ENCODE measurements at places on chromosomes 7 and 10.

GRCh38 chr10:110349386-110349785 is 44.7 kb upstream of the SMNDC1 start:
- DNase-seq, result no peak

- DNase-seq, result no peak
Observed at GRCh38 chr10:62687230-62687748, 117.2 kb upstream of the ADO start.

DNA sequence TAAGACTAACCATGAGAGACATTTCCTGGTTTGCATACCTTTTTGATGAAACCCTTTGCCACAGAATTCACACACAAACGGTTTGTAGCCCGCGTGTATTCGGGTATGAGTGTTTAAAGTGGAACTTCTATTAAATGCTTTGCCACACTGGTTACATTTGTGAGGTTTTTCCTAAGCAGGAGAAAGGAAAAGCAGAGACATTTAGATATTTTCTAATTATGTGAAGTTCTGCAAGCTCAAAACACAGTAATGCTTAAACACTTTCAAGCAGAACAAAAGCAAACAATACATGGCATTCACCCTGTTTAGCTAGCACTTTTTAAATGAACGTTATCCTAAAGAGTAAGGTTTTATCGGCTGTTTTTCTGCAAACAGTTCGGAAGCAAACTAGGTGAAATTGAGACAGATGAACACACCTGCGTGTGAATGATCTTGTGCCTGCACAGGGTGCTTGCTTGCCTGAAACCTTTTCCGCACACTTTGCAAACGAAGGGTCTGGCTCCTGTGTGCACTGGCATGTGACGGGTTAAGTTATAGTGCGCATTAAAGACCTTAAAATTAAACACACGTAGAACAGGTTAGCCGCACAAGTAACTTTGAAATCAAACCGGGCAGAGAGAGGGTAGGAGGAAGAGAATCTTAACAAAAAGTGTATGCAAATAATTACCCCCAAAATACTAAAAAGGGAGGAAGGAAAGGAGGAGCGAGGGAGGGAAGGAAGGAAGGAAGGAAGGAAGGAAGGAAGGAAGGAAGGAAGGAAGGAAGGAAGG is 1.6 kb downstream of the FEZF1 start:
- DNase-seq, result no peak

DNA sequence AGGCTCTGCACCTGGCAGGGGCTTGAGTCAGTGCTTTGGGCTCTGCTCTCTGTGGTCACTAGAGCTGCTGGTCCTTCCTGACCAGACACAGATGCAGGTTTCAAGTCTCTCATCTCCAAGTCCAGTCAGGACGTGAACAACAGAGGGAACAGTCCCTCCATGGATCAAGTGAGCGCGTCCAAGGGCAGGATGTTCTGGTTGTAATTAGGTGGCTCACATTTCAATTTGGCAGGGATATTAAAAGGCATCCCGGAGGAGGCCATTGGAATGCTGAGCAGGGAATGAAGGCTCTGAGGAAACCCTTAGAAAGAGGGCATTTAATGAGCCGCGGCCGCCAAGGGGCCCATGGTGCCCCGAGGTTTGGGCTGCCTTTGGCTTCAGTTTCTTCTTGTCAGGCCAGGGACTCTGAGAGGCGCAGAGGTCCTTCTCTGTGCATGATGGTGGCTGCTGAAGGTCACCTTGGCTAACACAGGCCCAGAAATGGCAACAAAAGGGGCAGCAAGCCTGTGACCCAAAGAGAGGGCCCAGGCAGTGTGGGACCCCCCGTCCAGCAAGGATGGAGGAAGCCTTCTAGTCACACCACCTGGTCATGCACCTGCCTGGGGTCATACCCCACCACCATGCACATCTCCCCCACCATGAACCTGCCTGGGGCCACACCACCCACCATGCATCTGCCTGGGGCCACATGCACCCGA is 30.7 kb upstream of the INPP5A start:
- no peak for DNase-seq

GRCh38 chr10:124998624-124999291 is 56.8 kb downstream of the ZRANB1 start:
- no peak for DNase-seq

- no peak for DNase-seq
Observed at GRCh38 chr7:40015790-40016296, 65.8 kb downstream of the CDK13 start.

DNA sequence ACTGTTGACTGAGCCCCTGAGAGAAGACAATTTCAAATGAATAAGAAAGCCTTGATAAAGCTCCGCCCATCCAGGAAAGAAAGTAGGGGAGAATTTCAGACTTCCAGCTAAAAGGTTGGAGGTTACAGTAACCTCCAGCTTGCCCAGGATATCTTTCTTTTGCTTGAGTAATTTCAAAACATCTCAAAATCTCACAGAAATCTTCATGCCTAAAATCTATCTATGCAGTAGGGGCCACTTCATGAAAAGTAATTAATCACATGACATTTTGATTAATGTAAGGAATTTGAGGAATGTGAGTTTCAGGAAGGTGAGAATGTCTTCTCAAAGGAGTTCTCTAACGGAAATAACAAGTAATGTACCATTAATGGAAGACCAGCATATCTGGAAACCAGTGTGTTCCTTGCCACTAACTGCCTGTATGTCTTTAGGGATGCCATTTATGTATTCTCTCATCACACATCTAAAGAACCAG is 24.2 kb downstream of the TRIL start:
- no peak for DNase-seq

DNA sequence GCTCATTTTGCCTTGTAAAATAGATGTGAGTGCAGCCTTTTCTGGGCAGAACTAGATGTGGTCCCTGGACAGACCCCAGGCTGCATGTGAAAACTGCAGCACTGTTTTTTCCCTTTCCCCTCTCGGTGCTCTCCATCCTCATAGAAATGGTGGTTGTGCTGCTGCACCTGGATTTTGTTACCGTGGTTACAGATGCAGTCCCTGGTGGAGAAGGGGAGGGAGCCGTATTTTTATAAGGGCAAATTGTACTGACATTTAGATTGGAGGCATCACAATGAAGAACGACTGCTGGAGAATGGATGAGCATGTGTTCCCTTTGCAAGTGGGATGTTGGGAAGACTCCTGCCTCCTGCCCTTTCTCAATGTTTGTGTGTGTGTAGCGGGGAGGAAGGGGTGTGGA is 469.9 kb downstream of the CCSER2 start:
- DNase-seq, result no peak

DNA sequence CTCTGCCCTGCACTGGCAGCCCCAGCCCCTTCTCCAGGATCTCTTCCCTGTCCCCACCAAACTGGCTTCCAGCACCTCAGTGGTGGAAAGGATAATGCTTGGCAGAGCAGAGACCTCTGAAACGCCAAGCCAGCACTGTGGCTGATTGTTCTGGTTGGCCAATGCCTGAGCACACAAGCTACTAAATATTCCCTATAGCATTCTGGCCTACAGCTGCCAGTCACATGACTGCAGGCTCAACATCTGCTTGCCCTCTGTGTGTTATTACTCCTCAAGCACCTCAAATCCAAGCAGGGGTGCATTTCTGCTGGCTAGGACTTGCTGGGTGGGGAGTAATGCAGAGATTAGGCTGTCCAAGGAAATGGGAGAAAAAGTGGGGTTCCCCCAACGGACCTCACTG is 6.1 kb downstream of the TBATA start:
- no peak for DNase-seq

DNA sequence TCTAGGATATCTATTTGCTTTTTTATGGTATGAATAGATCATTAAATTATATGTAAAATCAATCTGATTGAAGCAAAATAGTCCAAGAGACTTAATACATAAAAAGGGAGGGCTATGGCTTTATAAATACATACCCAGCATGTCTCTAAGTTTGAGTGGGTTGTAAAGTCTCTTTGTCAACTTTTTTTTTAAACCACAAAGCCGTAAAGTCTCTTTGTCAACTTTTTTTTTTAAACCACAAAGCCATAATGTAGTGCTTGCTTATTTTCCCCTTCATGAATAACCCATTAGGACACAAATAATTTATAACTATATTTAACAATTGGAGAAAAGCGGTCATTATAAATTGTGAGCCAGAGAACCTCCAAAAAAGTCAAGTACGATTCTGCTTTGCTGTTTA is 5.7 kb downstream of the HECTD2 start:
- DNase-seq, result no peak

All from activated T-helper 1 cell treated with anti-CD3 and anti-CD28 coated beads, Interleukin-2, amount 50 U/mL, for 16 hours (primary cell).